Stimulated activated CD4-positive, alpha-beta T cell treated with anti-CD3 and anti-CD28 coated beads, Interleukin-15, amount 100 ng/mL, for 24 hours (primary cell): ENCODE measurements at places on chromosomes 11 and 22.

GRCh38 chr11:115191761-115192160, 312.5 kb downstream of the CADM1 start:
- no peak for DNase-seq

GRCh38 chr22:22533863-22534262, 13.8 kb upstream of the ZNF280A start:
- DNase-seq: no peak

DNA sequence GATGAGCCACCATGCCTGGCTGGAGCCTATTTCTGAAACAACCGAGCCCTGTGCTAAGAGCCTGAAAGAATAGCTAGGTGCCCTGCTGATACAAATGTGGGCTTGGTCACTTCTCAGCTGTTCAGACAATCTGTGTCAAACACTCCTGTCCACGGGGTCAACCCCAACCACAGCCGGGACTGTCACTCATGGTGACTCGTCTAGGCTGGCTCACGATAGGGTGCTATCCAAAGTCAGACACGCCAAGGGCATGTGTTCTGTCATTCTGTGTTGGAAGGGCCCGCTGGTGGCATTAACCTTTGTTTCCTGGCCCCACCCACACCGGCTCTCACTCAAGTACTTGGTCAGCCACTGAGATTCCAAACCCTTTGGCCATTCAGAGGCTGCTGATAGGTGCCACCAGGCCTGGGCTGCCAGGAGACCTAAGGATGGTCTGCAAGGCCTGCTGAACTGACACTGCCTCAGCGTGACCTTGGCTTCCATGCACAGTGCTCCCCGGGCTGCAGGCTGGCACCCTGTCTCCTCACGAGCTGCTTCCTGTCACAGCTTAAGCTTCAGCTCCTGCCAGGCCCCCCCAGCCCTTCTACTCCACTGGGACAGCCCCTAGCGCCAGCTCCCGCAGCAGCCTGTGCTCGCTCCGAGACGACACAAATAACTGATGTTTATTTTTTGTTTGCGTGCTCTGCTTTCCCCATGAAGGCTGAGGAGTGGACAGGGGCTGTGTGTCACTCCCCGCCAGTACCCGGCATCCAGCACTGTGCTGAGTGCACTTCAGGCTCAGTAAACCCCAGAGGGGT, 14.2 kb upstream of the CDC42BPG start:
- DNase-seq: peak; percentile 74

DNA sequence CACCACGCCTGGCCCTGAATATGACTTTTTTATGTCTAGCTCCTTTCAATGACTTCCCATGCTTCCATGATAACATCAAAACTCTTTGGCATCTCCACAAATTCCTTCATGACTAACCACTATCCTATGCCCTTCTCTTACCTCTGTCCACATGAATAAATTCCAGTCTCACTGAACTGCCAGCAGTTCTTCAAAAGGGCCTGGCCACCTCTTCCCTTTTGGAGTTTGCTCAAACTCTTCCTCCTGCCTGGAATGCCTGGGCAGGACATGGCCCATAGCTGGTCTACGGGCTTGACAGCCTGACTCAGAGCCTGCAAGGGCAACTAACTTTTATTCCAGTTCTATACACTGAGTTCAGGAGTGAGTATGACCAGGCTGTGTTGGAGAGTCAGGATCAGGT, 41.8 kb upstream of the ZBTB16 start:
- no peak for DNase-seq

- DNase-seq: no peak
Observed at GRCh38 chr11:76786016-76786415, 2.9 kb downstream of the TSKU start.

DNA sequence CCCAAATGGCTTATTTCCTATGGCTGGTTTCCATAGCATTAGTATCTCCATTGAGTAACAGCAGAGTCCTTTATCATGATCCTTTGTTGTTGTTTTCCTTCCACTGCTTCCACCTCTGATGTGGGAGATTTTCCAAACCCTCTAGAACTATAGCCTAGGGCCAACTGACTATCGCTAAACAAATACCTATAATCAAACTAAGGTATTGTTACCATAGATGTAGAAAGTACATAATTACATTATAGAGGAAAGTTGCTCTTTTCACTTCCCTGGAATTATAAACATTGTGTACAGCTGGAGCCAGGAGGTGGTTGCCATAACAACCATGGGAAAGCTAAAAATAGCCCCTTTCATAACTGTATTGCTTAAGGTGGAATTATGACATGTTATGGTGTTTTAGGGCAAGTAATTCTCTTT, 47.0 kb upstream of the ALKBH3 start:
- DNase-seq: no peak
